ENCODE measurements at places on chromosomes 7 and 10.
A peak's percentile ranks its signal among the peaks of the same experiment; 100 is the strongest.

DNA sequence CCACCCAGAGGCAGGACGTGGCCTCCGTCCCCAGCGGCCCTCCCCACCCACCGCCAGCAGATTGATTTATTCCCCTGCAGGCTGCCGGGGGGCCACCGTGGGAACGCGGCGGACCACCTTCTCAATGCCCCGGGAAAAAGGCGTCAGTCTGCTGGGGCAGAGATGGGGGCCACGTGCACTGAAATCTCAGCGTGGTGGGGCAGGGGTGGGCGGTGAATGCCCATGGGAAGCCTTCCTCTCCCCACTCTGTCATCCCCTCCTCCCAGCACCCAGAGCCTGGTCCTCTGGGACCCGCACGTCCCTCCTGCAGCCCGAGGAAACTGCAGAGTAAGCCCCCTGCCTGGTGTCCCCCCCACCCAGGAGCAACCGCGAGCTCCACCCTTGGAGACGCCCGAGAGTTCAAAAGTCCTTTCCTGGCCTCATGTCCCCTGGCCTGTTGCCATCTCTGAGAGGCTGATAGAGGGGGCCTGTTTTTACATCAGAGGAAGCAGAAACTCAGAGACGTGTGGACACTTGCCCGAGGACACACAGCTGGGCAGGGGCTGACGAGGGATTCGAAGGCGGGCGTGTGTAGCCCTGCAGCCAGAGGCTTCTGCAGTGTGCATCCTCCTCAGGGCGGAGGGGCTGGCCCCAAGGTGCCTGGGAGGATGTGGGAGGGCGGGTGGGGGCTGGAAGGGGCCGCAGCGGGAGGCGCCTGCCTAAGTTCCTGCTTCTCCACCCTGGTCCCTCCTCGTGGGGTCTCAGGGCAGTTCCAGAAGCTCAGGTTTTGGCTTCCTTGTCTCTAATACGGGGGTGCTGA is 21.8 kb downstream of the UNCX start:
- no peak for DNase-seq

- DNase-seq: no peak
Observed at GRCh38 chr10:71622154-71622526, 97.4 kb downstream of the C10orf105 start.

GRCh38 chr10:17425584-17426262 is 28.7 kb downstream of the ST8SIA6 start:
- DNase-seq: no peak

- no peak for DNase-seq
Observed at GRCh38 chr7:122896509-122896908, 10.2 kb upstream of the CADPS2 start.

GRCh38 chr10:131852823-131853609 is 47.8 kb upstream of the PPP2R2D start:
- no peak for DNase-seq

GRCh38 chr10:112083472-112083871 is 100.1 kb downstream of the GPAM start:
- DNase-seq: no peak

GRCh38 chr7:121475806-121476205 is 79.7 kb upstream of the FAM3C start:
- DNase-seq: no peak

DNA sequence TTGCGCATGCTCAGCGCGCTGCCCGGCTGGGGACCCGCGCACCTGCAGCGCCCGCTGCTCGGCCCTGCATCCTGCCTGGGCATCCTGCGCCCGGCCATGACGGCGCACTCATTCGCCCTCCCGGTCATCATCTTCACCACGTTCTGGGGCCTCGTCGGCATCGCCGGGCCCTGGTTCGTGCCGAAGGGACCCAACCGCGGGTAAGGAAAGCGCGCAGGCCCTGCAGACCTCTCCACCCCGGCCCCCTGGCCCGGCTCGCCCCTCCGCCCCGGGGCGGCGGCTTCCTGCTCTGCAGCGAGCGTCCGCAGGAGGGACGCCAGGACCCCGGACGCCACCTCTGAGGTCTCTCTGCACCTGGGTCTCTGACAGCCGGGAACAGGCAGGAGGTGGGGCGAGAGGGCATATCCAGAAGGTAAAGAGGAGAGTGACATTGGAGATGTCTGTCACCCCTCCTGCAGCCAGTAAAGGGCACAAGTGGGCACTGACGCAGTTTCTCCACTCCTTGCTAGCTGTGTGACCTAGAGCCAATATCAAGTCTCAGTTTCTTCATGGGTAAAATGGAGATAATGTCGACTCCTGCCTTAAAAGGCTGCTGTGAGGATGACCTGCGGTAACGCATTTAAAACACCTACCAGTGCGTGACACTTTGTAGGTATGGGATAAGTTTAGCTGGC is 338 bp downstream of the ATP6V0E2 start:
- peak; percentile 47 for DNase-seq

- DNase-seq: no peak
Observed at GRCh38 chr10:98030991-98031431, 590 bp upstream of the CRTAC1 start.

- no peak for DNase-seq
Observed at GRCh38 chr10:131310142-131310541, 1.4 kb downstream of the TCERG1L start.

DNA sequence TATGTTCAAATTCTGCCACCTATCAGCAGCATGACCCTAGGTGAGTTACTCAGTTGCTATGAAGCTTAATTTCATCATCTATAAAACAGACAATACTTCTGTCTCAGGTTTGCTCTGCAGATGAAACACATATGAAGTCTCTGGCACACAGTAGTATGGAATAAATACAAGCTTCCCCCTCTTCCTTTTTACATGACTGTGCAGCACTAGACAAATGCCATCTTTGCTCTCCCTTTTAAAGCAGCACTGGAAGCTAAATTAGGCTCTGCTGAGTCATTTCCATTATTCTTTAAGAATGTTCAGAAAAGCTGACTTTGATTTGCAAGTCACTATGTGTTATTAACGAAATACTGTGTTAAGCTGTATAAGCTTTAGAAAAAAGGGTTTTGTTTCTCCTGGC is 40.7 kb upstream of the ANAPC16 start:
- no peak for DNase-seq

GRCh38 chr7:123533929-123534382 is 439 bp downstream of the IQUB start:
- no peak for DNase-seq

DNA sequence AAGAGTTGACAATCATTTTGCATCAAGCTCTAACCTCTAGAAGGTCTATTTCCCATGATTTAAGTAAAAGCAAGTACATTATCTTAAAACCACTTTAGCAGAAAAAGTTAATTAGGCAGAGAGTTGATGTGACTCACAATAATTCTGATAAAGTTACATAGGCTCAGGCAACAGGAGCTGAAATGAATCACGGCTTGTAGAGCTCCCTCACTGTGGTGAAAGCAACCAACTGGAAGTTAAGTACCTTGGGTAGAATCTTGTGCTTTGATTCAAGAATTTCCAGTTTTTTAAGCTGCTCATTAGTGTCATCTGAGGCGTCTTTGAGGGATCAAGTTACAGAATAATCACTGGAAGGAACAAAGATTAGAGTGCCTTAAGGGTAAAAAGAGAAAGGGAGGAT is 68.9 kb upstream of the NFE2L3 start:
- DNase-seq: no peak

GRCh38 chr7:82985144-82985802 is 177.4 kb downstream of the PCLO start:
- no peak for DNase-seq

DNA sequence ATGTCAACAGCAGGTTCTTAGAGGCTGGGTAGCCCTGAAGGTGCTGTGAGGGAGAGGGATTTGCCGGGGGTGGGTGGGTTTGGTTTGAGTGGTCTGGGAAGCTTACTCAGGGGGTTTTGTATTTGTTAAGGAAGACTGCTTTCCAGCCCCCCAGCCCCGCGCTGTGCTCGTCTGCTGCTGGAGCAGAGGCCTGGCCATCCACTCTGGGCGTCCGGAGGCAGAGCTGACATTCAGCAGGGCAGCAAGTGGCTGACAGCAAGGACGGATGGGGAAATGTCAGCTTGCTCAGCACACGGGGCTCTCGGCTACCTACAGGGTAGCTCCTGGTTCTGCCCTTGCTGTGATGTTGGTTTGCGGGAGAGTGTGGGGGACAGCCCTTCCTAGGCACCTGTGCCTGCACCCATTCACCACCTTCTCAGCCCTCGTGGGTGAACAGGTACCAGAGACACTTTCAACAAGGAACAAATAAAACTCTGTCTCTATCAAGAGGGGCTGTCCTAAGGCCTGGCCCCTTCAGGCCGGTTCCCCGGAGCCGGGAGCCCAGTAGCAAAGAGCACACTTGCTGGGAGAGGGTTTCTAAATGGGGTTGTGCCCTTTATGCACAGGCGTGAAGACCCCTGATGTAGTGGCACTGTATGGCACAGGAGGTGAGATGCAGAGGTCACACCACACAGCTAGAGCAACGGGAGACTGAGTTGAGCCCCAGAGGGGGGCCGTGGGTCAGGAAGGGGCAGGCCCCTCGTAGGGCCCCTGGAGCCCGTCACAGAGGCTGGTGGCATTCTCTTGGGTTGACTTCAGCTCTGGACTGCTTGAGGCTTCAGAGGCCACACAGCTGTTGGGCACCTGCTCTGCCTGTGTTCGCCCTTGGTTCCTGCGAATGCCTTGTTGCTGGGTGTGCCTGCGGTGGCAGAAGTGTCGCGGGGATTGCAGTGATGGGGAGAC is 72.2 kb upstream of the SHH start:
- no peak for DNase-seq

DNA sequence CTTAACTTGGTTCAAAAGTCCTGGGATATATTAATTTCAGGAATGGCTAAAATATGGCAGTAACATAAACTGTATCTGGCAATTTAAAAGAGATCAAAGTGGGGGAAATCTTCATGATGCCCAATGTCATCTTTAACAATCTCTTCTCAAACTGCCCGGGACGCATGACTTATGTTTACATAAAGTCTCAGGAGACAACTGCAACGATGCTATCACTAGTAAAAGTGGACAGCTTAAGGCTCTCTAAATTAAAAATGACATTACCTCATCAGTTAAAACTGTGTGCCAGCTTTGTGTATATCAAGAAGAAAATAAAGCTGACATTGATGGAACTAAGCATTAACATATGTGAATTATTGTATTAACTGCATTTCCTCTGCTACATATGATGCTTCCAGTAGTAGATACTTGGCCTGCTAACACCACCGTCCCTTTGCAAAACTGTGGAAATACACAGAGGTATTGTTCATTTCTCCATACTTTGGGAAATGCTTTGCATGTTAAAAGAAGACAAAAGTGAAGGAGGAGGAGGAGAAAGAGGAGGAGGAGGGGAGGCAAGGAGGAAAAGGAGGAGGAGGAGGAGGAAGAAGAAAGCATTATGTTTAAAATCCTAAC is 62.4 kb downstream of the NRP1 start:
- no peak for DNase-seq

DNA sequence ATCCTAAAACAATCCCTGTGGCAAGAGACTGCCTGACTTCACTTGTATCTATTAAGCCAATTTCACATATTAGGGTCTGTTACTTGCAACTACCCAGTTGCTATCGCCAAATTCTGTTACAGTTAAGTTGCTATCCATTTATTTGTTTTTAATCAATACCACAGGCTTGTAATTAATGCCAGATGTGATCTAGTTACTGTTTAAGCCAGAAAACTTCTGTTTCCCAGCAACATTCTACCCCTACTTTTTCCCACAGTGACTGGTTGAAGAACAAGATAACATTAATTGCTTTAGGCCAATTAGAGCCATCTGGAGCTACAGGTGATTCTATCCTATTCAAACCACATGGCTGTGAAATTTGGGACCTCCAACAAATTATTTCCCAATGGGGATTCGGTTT is 131.3 kb downstream of the ALOX5 start:
- DNase-seq: no peak

GRCh38 chr7:22569586-22570321 is 69.8 kb upstream of the STEAP1B start:
- peak; percentile 66 for DNase-seq

GRCh38 chr7:32037650-32038198 is 32.5 kb downstream of the PDE1C start:
- no peak for DNase-seq

DNA sequence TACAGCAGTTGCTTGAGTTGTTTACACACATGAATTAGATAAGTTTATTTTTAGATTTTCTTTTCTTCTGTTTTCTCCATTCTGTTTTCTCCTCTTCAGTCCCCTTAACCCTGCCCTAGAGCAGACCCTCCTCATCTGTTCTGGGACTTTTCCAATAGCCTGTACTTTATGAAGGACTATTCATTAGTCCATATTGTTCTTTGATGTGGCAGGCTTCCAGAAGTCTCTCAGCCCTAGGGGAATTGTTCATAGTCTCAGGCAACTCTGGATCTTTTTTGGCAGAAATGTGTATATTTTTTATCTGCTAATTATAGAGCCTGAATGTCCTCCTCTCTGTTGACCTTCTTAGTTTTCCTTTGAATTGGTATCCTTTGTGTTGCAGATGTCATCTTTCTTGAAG is 25.4 kb downstream of the KAT6B start:
- DNase-seq: no peak

GRCh38 chr10:723973-724372 is 34.5 kb upstream of the DIP2C start:
- DNase-seq: no peak

- DNase-seq: no peak
Observed at GRCh38 chr7:151429560-151430331, 10.2 kb downstream of the CRYGN start.

DNA sequence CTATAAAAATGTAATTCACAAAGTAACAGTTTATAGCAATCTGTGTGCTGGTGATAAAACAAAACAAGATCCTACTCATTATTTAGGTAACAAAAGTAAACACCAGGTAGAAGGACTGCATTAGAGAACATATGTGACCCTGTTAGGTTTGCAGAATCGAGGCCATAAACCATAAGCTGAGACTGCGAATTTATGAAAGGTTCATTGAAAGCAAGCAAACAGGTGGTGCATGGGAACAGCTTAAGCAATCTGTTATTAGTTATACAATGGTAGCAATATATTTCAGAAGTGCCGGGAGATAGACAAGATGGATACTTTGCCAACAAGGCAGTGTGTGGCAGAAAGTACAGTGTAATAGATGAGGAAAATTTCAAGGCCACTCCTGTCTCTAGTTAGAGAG is 23.5 kb upstream of the FAM133B start:
- DNase-seq: no peak

DNA sequence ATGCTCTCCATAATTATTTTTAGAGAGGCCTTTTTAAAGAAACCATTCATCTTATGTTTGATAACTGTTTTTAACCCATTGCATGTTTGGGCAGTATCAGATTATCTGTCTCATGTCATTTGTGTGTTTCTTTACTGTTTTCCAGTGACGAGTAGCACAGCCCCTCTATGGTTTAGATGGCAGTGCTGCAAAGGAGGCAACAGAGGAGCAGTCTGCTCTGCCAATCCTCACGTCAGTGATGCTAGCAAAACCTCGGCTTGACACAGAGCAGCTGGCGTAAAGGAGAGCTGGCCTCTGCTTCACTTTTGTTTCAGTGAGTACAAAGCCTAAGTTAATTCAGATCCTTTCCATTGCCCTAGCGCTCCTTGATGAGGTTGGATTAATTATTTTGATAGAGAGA is 80.4 kb upstream of the GARIN1A start:
- no peak for DNase-seq

- DNase-seq: no peak
Observed at GRCh38 chr7:112665709-112666108, 124.5 kb downstream of the TMEM168 start.
